ENCODE measurements at places on chromosomes 5 and 9.

DNA sequence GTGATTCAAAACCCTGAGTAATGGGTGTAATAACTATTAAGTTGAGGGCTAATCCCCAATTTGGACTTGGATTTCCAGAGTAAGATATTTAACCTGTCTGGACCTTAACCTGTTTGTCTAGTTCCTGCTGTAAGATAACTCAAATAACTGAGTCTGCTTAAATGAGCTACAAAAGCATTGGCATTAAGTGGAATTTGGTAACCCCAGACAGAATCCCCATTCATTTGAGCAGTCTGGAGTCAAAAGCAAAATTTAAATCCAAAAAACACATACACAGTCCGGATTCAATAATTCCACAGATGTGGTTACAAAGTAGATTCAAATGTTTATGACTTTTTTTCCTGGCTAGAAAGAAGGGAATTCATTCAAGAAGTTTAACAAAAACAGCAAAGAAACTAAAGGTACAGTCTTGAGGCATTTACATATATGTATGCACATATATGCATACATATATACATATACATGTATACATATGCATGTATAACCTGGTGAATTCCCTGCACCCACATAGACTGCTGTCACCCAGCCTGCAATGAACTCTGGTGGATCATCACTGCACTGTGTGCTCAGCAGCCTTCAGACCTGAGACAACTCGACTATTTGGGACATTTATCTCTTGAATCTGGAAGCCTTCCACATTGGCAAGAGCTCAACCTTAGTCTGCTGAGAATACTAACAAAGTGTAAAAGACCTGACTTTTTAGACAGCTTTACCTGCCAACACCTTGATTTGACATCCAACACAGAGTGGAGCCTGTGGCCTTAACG, 205.4 kb downstream of the LURAP1L start:
- no peak for DNase-seq

- DNase-seq = no peak
Measured at GRCh38 chr5:7576023-7576715, 180.2 kb downstream of the ADCY2 start.

DNA sequence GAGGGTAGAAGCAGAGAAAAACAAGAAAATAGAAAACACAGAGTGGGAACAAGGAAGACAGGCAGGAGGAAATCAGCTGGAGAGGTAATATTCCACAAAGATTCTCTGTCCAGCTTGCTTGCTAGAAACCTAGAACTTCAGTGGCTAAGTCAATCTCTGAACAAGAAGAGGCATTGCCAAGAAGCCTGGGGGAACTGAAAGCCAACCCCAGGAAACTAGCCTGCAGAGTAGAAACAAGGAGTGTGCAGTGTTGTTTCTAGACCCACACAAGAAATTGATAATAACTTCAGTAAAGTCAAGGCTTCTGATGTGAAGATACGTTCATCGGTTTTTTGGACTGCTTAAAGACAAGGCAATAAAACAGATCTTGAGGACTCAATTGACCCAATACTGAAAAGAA, 234.5 kb upstream of the MAP3K1 start:
- no peak for DNase-seq

GRCh38 chr9:123358181-123358905, 2.3 kb downstream of the CRB2 start:
- no peak for DNase-seq

- DNase-seq = no peak
Measured at GRCh38 chr5:81418606-81419005, 24.7 kb upstream of the ACOT12 start.

DNA sequence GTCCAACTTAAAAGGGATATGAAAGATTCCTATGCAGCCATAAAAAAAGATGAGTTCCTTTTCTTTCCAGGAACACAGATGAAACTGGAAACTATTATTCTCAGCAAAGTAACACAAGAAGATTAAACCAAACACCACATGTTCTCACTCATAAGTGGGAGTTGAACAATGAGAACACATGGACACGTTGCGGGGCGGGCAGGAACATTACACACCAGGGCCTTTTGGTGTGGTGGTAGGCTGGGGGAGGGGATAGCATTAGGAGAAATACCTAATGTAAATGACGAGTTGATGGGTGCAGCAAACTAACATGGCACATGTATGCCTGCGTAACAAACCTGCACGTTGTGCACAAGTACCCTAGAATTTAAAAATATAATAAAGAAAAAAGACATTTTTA, 516.1 kb downstream of the LRRC70 start:
- no peak for DNase-seq

- DNase-seq = no peak
Measured at GRCh38 chr9:98551511-98552286, 157.0 kb downstream of the GABBR2 start.

- no peak for DNase-seq
Measured at GRCh38 chr9:79660615-79661014, 88.8 kb downstream of the TLE4 start.

DNA sequence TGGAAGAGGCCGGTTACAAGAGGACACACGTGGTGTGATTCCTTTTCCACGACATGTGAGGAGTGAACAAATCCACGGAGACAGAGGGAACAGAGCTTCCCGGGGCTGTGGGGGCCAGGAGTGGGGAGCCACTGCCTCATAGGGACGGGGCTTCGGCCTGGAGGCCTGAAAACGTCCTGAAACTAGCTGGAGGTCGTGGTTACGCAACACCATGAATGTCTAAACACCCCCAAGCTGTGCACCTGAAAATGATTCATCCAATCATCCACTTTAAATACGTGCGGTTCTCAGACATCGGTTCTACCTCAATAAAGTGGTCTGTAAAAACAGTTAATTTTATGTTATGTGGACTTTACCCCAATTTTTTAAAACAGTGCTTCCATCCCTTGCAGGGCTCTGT, 65.3 kb upstream of the PPP1R26 start:
- no peak for DNase-seq

DNA sequence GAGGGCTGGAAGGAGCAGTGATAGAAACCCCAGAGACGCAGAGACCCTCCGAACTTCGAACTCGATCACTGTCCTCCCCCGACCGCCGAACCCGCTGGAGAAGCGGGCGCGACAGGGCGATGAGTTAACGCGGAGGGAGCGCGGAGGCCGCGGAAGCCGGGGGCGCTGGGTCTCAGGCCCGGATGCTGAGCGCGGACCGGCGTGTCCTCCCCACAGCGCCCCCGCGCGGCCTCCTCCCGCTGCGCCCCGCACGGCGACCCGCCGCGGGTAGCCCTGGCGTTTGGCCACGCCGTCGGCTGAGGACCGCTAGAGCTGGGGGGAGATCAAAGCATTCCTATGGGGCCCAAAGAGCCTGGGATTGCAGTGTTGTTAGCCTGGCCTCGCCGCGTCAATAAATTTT, 7.7 kb upstream of the DMRT2 start:
- no peak for DNase-seq

- DNase-seq = no peak
Measured at GRCh38 chr9:135796784-135797485, 95.0 kb downstream of the KCNT1 start.

- no peak for DNase-seq
Measured at GRCh38 chr5:64615895-64616294, 74.4 kb upstream of the SHISAL2B start.

- peak; percentile 80 for DNase-seq
Measured at GRCh38 chr5:40841068-40841805, at the start of gene CARD6. Gene CARD6, plus strand, starts transcription at chr5:40841367. Its CDS starts 16 bp downstream, at chr5:40841383.

- no peak for DNase-seq
Measured at GRCh38 chr5:112555691-112556090, 136.6 kb upstream of the EPB41L4A start.

- no peak for DNase-seq
Measured at GRCh38 chr9:114685951-114686350, 4.0 kb upstream of the TEX48 start.

DNA sequence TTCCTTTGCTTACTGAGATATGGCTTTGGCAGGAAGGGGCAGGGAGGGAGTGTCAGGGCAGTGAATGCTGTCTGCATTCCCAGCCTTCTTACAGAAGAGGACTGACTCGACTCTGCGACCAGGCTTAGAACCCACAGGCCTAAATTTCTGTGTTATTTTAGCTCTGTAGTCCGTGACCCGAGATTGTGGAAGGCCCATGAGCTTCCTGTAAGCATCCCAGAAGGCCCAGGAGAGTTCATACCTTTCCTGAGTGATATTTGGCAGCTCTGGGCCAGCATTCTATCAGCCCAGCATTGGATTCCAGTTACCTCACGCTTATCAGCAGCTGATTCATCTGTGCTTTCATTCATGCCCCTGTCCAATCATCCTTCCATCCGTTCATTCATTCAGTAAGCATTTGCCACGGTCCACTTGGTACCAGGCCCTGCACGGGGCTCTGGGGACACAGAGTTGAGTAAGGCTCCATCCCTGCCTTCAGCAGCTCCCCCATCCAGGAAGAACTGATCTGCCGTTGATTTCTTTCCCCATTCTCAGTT, 28.2 kb upstream of the RPL26L1 start:
- DNase-seq = peak; percentile 78

GRCh38 chr9:121871431-121872025, 220.1 kb downstream of the DAB2IP start:
- DNase-seq = no peak

GRCh38 chr5:150500328-150500841, 7.5 kb upstream of the NDST1 start:
- no peak for DNase-seq

DNA sequence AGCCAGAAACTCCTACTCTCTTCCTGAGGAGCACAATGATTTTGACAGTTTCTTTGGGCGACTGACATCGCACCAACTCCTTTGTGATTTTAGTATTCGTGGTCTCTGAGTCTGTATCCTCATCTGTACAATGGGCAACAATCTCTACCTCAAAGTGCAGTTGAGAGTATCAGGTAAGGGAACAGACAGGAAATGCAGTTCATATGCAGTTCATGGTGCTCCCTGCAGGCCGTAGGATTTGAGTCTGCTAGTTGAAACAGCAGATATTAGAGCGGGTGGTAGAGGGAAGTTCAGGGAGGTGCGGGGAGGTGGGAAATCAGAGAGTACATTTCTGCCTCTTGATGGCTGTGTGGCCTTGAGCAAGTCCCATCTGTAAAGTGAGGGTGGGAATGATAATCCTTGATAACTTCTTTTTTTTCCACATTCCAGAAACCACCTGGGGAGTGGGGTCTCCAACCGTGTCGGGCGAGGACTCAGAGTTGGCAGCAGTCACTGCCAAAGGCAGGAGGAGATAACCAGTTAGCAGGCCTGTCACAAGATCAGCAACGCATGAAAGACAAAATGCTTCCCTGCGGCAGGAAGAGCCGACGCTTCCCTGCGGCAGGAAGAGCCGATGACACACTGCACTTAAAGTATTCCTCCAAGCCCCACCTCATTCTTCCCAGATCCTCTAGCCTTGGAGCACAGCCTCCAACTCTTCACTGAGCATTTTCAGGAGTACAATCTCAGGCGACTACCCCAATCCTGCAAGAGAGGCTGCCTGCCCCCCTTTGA, 6.0 kb upstream of the NEK6 start:
- DNase-seq = peak; percentile 78

- no peak for DNase-seq
Measured at GRCh38 chr9:13568841-13569601, 289.5 kb upstream of the MPDZ start.

DNA sequence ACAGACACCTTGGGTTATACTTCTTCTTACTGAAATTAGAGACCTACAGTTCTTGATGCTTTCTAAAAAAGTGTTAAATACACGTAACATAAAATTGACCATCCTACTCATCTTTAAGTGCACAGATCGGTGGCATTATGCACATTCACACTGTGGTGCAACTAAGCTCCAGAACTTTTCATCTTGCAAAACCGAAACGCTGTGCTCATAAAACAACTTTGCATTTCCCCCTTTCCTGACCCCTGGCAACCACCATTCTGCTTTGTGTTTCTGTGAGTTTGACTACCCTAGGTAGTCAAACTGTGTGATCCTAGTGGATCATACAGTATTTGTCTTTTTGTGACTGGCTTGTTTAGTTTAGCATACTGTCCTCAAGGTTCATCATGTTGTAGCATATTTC, 3.9 kb downstream of the MVB12B start:
- no peak for DNase-seq

GRCh38 chr5:170336065-170336464, 38.5 kb upstream of the LCP2 start:
- DNase-seq = no peak

- no peak for DNase-seq
Measured at GRCh38 chr9:94173632-94174031, 85.5 kb upstream of the ZNF169 start.

DNA sequence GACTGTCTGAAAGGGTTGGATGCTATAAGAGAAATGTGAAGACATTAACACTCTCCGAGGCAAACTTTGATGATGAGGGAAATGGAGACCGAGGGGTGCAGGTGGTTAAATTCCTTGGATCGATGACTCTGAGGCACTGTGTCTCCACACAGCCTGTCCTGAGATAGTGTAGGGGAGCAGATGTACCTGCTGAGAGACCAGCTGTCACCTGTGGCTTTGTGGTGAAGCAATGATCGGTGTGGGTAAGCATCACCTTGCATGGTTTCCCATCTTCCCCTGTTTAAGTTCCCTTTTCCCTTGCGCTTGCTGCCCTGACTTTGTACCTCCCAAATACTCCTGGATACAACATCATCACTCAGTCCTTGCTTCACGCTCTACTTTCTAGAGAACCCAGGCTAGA, 9.8 kb upstream of the MIER3 start:
- no peak for DNase-seq

GRCh38 chr5:154368041-154368800, 77.6 kb upstream of the SAP30L start:
- peak; percentile 86 for DNase-seq

DNA sequence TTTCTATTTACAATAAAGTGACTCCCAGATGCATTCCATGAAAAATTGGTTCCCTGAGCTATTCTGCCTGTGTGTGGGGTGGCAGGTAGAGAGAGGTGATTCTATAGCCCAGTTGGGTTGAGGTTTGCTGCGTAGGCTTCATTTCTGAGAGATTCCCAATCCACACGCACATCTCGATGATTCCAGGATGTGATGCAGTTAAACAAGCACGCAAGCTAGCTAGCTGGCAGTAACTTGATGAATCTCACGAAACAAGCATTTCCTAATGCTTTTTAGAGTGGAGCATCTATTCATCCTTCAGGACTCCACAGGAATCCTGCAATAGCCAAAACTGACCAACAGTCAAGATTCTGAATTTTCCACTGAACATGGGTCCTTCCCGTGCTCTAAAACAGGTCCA, 43.8 kb upstream of the CER1 start:
- DNase-seq = no peak

GRCh38 chr5:119288379-119289033, 67.3 kb upstream of the TNFAIP8 start:
- DNase-seq = no peak

GRCh38 chr5:90473396-90474234, 956 bp downstream of the MBLAC2 start:
- DNase-seq = peak; percentile 13

GRCh38 chr5:66744040-66744439, 147.8 kb downstream of the MAST4 start:
- no peak for DNase-seq

GRCh38 chr9:13919401-13919800, 394.5 kb downstream of the NFIB start:
- DNase-seq = no peak

GRCh38 chr5:172645271-172646055, 4.4 kb downstream of the NEURL1B start:
- DNase-seq = no peak

DNA sequence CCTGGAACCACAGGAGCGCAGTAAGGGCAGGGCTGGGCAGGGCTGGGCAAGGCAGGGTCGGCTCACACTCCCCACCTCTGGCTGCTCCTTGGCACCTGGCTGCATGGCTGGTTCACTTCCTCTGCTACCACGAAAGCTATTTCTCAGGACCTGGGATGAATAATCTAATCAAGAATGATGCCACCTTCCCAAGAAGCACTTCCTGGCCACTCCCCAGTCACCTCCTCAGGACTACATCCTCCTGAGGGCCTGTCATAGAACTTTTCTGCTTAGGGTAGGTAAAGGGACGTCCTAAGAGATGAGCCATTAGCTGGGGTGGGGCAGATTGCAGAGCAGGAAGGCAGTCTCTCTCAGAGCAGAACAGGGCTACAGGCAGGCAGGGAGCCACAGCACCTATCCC, 288.2 kb upstream of the MAP3K1 start:
- no peak for DNase-seq
